ENCODE measurements at places on chromosomes 11 and 22. TPM values are rescaled to one million over a fixed set of nuclear protein-coding genes. Genes with fewer than 3 reads are reported as not detected.

The GGTLC3 gene
- total RNA-seq = not detected

The FREY1 gene
- total RNA-seq = not detected

The OR5AP2 gene
- not detected for total RNA-seq

The PTPMT1 gene
- 166 TPM for total RNA-seq

The A4GALT gene
- 12.7 TPM for total RNA-seq

The CD3D gene
- total RNA-seq = not detected

The OR10A2 gene
- total RNA-seq = not detected

The EIF3M gene
- total RNA-seq = 613 TPM

The C11orf87 gene
- not detected for total RNA-seq

DNA sequence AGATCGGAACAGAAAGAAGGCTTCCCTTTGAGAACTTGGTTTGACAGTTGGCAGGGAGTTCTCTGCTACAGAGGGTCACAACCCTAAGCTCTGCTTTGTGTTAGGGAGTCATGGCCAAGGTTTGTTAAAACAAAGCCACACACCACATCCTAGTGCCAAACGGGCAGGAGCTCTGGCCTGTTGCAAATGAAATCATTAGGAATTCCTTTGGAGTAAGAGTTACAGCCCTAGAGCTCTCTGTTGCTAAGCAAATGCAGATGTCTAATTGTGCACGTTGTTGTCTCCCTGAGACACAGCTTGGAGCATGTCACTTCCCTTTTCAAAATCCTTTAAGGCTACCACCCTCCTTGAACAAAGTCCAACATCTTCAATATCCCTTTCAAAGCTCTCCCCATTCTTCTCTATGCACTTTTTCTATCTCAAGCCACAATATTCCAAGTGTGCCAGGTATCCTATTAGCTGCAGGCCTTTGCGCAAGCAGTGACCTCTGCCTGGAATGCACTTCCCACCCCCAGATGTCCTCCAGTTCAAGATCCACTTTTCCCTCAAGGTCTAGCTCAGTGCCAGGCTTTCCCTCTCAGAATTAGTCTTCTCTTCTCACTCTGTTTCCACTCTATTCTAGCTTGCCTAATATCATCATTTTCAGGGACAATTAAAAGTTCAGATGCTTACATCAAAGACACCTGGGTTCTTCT lies 253.7 kb upstream of the POU2AF2 start:
- no peak for DNase-seq

DNA sequence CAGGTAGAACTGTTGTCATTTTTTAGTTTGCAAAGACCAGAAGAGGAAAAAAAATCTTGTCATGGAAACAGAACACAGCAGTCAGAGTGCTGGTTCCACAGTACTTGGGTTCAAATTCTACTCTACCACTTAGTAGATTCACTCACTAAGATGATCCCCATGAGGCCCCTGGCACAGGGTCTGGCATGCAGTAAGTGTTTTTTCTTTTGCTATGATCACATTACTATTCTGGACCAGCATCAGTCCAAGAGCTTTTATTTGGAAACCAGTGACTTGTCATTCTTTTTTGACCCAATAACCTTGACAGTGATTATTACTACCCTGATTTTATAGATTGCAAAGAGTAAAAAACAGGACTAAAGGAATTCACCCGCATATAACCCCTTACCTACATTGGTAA lies 4.1 kb downstream of the EEF1G start:
- no peak for DNase-seq

- no peak for DNase-seq
These were observed 26.2 kb upstream of the ME3 start for GRCh38 chr11:86698639-86699038.

GRCh38 chr11:134632347-134633119 lies 220.5 kb upstream of the B3GAT1 start:
- no peak for DNase-seq

- DNase-seq = no peak
These were observed 621.3 kb downstream of the ETS1 start for GRCh38 chr11:127965939-127966668.

DNA sequence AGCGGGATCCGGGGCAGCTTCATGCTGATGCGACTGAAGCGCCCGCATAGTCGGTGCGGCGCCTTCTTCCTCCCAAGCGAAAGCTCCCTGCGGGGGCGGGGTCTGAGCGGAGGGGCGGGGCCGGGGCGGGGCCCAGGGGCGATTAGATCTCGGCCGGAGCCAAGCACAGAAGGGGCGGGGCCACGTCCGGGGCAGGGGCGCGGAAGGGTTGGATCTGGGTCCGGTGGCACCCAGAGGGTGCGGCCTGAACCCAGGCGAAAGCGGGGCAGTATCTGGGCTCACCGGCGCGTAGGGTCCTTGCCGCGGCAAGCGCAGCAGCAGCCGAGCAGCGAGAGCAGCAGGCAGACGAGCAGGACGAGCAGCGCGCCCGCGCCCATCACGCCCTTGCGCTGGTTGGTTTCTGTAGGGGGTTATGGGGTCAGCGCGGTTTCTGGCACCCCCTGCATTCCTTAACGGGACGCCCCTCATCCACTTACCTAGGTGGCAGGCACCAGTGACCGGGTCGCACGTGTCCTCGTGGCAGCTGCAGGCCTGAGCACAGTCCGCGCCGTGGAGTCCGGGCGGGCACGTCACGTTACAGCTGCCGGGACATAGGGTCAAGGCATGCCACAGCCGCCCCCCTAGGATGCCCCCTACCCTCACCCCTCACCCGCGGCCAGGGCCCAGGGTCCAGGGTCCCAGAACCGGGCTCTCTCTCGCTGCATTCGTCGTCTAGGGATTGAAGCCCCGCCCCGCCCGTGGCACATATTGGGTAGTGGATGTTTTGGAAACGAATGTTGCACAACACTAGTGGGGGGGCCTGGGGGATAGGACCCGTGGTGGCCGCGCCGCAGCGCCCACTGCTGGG lies 8.1 kb downstream of the SCARF2 start:
- no peak for DNase-seq

- DNase-seq = no peak
These were observed 1027.7 kb upstream of the CCDC90B start for GRCh38 chr11:84313830-84314359.

- DNase-seq = no peak
These were observed at the start of gene SCUBE2 for GRCh38 chr11:9091044-9091922. Gene SCUBE2, minus strand, starts transcription at chr11:9091599. Its CDS starts 71 bp downstream, at chr11:9091528.

DNA sequence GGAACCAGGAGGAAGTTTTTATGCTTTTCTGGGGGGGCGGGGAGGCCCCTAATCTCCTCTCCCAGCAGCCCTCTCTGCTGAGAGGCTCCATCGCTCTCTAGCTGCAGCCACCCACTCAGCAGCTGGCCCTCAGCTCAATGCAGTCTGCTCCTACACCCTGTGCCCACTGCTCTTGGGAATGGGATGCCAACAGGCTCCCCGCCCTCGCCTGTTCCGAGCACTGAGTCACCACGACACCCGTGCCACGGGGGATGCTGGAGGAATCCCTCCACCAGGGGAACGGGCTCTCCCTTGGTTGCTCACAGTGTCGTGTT lies 23.5 kb upstream of the SUSD2 start:
- DNase-seq = no peak

DNA sequence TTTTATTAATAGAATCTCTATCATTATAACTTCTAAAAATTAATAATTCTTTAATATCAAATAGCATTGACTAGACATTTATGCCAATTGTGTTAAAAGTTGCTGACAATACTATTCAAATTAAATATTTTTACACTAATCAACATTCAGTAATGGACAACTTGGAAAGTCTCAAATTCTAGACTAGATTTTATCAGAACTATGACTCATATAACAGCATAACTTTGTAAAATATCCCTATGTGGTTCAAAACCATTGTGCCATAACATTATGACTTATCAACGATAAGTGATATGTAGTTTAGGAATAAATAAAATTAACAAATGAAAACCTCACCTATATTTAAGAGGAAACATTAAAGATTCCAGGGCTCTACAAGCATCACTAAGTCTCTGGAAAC lies 291.8 kb downstream of the SBF2 start:
- no peak for DNase-seq

- no peak for DNase-seq
These were observed 49.7 kb downstream of the C11orf96 start for GRCh38 chr11:43992183-43992582.

GRCh38 chr11:797296-798092 lies 587 bp downstream of the SLC25A22 start:
- no peak for DNase-seq

DNA sequence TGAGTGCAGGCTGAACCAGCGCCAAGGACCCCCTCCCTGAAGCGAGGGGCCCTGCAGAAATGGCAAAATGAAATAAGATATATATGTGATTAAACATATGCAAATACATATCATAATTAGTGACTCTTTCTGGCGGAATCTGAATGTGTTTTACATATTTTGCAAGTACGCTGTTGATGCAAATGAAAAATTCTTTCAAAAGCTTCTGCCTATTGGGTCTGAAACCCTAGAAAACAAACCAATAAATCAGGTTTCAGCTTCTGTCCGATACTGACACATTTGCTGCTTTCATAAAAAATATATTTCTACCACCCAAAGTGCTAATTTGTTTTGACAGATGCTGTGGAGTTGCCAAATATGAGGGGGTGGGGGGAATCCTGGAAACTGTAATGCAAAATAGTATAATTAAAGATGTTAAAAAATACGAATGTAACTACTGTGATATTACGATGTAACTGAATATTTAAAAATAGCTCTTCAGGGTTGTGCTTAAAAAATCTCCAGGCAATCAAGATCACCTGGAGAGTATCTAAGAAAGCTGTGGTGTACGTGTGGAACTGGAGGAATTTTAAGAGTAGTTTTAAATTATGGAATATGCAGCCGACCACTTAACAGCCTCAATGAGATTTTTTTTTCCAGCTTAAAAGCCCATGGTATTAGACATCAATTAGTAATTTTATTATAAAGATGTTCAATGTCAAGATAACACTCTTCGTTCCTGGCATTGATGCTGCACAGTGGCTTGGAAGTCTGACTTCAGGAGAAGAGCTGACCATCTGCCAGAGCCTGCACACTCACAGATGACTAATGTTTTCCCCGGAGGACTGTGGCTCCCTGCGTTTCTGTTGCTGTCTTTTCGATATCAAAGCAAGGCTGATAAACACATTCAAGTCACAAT lies 122.2 kb upstream of the RCN1 start:
- no peak for DNase-seq

DNA sequence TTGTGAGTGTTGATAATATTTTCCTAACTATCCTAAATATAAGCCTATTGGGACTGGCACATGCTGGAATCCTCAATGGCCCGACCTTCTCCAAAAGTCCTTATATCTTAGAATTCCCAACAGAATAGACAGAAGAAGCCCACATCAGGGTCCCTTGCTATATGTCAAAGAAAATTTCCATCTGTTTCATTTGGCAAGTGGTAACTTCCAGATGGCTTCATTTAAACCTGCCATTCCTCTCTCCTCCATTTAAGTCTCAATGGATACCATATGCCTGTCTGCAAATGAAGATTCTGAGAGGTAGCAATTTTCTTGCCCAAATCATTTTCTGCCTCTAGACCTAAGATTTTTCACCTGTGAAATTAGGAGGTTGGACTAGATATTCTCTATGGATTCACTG lies 73.1 kb upstream of the KCNA4 start:
- no peak for DNase-seq

GRCh38 chr22:33570110-33570509 lies 350.2 kb downstream of the LARGE1 start:
- no peak for DNase-seq

DNA sequence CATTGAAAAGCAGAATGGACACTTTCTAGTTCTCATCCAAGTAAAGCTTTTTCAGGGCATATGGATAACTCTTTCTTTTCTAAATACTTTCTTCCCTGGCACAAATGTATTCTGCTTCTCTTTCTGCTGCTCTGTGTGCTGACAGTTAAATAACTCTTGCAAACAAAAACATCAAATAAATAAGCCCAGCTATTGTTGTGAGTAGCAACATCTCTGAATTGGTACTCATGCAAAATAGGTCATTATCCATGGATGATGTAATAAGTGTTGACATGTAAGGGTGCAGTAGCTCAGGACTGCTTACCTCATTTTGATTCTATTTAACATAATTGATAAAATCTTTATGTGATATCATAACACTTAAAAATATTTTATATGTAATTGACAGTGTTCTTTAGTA lies 164.3 kb downstream of the MSANTD4 start:
- DNase-seq = no peak

GRCh38 chr11:76152741-76153570 lies 53.3 kb downstream of the WNT11 start:
- DNase-seq = no peak

DNA sequence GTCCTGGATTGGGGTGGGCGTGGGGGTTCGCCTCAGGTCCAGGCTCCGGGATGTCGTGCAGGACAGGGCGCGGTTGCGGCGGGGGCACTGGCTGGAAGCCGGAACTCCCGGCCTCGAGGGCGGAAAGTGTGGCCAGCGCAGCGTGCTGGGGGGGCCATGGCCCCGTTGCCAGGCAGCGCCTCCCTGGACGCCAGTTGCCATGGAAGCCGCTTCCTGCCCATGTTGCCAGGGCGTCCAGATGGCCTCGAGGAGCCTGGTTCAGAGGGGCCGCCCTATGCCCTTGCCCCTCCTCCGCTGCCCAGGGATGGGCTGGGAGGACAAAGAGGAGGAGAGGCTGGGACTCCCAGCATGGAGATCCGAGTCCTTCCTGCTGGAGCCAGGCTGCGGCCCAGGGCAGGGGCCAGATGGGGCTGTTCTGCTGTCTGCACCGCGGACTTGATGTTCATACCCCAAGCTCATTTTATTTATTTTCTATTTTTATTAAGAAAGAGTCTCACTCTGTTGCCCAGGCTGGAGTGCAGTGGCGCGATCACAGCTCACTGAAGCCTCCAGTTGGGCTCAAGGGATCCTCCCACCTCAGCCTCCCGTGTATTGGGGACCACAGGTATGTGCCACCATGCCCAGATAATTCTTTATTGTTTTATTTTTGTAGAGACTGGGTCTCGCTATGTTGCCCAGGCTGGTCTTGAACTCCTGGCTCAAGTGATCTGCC lies 4.6 kb upstream of the CCDC188 start:
- no peak for DNase-seq

All from kidney epithelial cell (primary cell).